ENCODE measurements at places on chromosomes 2 and 18.

- peak; percentile 23 for DNase-seq
Observed at GRCh38 chr18:79524181-79525078, 128.7 kb downstream of the NFATC1 start.

- DNase-seq: no peak
Observed at GRCh38 chr2:79945653-79946445, 358.7 kb downstream of the LRRTM1 start.

GRCh38 chr18:8660316-8660715 lies 45.0 kb upstream of the MTCL1 start:
- DNase-seq: no peak

GRCh38 chr2:217459680-217460405 lies 543.0 kb downstream of the TNS1 start:
- no peak for DNase-seq

- no peak for DNase-seq
Observed at GRCh38 chr2:45992741-45993475, 304.3 kb upstream of the EPAS1 start.

- no peak for DNase-seq
Observed at GRCh38 chr2:127531221-127531648, 4.2 kb upstream of the MYO7B start.

DNA sequence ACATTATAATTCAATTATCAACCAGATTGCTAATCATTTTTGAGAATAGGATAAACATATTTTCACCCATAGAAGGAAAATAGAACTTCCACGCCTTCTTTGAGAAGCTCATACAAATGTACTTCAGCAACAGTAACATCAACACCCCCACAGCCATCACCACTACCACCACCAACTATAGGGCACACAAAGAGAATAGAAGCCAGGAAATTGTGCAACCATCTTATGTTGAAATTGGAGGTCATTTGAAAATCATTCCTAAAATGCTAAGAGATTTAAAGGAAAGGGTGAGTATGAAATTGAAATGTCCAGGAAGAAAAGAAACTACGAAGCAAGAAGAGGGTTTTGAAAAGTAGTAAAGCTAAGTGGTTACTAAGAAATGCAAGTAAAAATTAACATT lies 563.4 kb downstream of the ZNF804A start:
- DNase-seq: no peak

GRCh38 chr2:68216454-68217310 lies 35.6 kb downstream of the PPP3R1 start:
- DNase-seq: no peak

- no peak for DNase-seq
Observed at GRCh38 chr2:144078106-144078505, 441.8 kb downstream of the ZEB2 start.

- DNase-seq: no peak
Observed at GRCh38 chr2:211854832-211855231, 683.8 kb downstream of the ERBB4 start.

DNA sequence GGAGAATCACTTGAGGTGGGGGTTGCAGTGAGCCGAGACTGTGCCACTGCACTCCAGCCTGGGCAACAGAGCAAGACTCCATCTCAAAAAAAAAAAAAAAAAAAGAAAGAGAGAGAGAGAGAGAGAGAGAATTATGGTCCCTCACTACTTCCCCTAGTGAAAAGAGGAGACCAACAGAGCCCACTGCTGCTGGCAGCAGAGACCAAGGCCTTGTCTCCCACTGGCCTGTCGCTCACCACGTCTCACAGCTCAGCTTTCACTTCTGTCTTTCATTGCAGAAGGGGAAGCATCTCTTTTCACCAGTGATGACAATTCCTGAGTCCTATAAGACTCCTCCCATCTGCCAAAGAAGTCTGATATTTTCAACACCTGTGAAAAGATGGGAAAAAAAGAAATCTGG lies 81.3 kb downstream of the CLHC1 start:
- DNase-seq: no peak

DNA sequence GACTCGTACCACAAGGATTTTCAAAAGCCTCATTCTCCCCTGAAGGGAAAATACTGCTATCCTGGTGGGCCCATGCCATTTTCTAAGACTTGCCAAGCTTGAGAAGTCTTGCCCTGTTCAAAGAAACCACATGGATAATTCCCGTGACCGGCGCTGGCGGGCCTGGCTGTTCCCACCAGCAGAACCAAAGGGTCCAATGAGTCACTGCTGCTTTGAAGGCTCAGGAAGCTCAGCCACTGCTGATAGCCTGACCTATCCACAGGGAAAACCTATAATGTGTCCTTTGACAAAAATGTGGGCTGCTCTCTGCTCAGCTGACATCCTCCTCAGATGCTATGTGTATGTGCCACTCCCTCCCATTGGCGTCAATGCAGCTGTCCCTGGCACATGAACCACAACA lies 137.9 kb upstream of the RAB12 start:
- no peak for DNase-seq

DNA sequence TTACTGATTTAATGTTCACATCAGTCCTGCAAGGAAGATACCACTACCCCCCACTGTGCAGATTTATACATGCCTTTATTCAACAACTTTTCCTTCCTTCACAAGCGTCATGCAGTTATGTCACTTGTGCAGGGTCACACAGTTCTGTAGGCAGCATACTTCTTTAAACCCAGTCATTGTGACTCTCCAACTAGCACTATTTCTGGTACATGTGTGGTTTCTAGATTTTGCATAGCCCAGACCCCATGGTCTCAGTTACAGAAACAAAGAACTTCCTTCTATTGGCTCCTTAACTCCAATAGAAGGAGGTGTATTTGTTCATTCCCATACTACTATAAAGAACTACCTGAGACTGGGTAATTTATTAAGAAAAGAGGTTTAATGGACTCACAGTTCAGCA lies 333.1 kb downstream of the ZNF516 start:
- DNase-seq: no peak

- DNase-seq: no peak
Observed at GRCh38 chr18:75244351-75245313, 34.0 kb downstream of the TSHZ1 start.

DNA sequence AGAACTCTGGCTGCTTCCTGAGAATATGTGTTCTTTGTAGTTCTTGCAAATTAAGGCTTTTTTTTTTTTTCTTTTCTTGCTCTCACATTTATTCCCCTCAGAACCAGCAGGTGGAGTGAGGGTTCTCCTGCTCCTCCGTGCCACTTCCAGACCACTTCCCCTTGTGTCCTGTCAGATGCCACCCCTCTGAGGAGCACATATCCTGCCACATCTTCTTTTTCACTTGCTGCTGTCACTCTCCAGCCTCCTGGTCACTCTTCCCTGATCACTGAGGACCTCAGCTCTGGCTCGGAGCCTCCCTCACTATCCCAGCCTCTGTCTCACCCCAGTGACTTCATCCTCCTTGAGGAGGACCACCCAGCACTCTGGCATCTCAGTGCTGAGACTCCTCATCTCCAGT lies 100.5 kb downstream of the TACR1 start:
- no peak for DNase-seq
